ENCODE measurements at places on chromosomes 11 and 22.

DNA sequence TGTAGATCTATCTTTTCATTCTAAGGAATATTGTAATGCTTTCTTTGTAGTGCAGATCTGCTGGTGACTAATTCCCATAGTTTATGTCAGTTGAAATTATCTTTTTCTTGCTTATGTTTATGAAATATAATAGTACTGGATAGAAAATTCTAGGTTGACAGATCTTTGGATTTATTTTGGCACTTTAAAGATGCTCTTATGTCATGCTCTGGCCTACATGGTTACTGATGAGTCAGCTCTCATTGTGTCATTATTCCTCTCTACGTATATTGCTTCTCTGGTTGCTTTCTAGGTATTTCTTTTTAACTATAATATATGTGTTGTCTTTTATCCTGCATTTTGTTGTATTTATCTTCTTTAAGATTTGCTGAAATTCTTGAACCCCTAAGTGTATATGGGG lies 955.5 kb upstream of the CHORDC1 start:
- DNase-seq: no peak

- DNase-seq: peak; percentile 58
Observed at GRCh38 chr11:69101115-69101791, 52.5 kb downstream of the TPCN2 start.

GRCh38 chr22:44464000-44464399 lies 34.0 kb downstream of the RTL6 start:
- no peak for DNase-seq

GRCh38 chr22:45042263-45042662 lies 32.5 kb upstream of the PHF21B start:
- no peak for DNase-seq
